ENCODE measurements at places on chromosomes 11 and 22.

- DNase-seq: no peak
Observed at GRCh38 chr22:16956290-16956689, 51.7 kb downstream of the GAB4 start.

DNA sequence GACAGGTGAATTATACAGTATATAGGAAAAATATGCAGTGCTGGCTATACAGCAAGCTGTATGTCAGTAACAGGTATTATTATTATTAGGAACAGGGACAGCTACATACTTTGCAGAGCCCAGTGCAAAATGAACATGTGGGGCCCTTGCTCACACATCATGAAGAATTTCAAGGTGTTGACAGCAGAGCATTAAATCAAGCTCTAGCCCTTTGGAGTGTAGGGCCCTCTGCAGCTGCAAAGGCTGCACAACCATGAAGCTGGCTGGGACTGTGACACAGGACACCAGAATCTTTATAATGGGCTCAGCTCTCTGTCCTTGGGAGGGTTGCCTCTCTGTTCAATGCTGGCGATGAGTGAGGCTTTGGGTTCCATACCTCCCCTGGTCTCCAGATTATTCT is 44.9 kb upstream of the DAGLA start:
- no peak for DNase-seq

- DNase-seq: no peak
Observed at GRCh38 chr11:4063348-4063747, 31.3 kb upstream of the RRM1 start.

GRCh38 chr11:47607380-47607779 is 13.2 kb upstream of the C1QTNF4 start:
- DNase-seq: no peak

DNA sequence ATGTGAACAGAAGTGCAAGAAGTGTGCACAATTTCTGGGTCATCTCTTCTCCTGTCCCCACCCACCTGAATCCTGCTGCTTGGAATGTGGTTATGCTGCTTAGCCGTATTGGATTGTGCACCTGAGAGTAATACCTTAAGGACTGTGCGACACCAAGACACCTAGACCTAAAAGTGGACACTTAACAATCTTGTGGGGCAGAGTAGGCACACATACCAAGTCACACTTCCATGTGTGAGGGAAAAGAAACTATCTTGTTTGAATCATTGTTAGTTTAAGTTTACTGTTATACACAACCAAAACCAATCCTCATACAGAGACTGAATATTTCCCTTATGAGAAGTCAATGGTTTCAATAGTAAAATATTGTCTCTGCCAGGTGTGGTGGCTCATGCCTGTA is 93.7 kb downstream of the CCDC83 start:
- DNase-seq: no peak

- DNase-seq: no peak
Observed at GRCh38 chr11:11081776-11082175, 223.9 kb upstream of the ZBED5 start.

DNA sequence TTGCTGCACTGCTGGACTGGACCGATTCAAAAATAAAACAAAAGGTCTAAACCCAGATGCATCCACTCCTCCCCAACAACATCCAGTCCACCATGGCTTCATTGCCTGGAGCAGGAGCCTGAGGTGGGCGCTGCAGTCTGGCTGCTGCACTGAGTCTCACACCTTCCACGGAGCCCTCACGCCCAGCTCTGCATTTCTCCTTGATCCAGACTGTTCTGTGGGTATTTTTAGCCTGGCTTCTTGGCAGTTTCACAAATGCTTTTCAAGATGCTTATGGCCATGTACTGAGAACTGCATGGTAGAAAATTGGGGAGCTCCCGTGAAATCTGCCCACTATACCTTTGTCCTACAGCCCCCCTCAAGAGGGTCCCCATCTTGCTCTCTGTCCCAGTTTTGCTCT is 53.3 kb upstream of the JAM3 start:
- no peak for DNase-seq

DNA sequence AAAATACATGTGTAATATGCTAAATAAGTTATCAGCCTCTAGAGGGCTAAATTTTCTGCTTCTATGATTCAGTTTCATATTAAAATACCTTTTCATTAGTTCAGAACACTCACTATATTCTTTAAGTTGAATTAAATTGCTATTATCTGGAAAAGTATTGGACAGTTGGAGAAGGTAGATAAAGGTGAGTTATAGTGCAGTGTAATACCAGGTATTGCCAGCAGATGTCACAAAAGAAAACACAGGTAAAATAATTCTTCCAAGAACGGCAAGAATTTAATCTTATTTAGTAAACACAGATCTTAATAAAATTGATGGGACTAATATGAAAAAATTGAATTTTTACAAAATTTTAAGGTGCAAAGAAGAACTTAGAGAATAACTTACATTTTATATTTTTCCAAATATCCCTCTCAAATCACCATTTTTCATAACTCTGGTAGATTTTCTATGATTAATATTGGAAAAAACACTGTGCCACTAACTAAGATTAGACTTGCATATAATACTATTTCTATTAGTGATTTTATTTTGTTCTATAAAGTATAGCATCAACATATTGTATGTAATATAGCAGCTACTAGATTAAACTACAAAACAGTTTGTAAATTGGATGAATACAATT is 1.7 kb upstream of the LRRC4C start:
- no peak for DNase-seq
